ENCODE measurements at places on chromosomes 4 and X. TPM values are rescaled to one million over a fixed set of nuclear protein-coding genes. Genes with fewer than 3 reads are reported as not detected.
A peak's percentile ranks its signal among the peaks of the same experiment; 100 is the strongest.

DNA sequence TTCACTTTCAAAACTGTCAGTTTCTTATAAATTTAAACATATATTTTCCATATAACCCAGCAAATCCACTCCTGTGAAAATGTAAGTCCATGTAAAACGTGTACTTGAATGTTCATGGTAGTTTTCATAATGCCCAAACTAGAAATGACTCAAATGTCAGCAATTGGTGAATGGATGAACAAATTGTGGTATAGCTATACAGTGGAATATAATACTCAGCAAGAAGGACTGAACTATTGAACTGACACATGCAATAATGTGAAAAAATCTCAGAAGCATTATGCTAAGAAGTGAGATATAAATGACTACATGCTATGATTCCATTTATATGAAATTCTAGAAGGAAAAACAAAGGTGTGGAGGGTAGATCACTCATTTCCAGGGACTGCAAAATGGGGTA, 52.2 kb downstream of the USP53 start:
- no peak for DNase-seq

DNA sequence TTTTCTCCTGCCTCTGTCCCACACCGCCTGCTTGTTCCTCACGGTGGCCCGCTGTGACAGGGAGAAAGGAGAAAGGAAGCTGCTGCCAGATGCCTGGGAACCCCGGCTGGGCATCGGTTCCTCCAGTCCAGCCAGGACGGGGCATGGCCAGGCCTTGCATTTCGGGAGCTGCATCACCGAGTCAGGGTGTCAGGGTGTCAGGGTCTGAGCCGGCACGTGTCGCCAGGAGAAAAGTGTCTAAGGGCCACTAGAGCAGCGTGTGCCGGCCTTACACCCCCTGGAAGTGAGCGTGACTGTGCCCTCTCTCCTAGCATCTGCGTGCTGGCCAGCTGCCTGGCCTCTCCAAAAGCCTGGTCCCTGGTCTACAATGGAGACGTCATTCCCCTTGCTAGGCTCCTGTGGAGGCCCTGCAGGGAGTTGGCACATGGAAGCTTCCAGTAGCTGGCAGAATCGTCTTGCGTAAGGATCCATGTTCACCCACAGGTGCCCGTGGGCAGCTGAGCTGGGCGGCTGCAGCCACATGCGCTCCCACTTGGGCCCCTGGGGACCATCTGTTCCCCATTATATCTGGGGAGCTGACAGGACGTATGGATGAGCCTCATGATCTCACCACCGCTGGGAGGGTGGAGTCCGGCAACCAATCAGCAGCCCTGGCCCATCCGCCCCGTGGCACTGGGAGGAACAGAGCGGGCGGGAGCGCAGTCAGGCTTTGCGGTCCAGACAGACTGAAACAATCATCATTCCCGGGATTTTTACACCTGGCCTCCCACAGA, 39.9 kb upstream of the HMX1 start:
- peak; percentile 74 for DNase-seq

- no peak for DNase-seq
Measured at GRCh38 chr4:43607827-43608461, 715.4 kb downstream of the GRXCR1 start.

GRCh38 chr4:163772238-163772637, 277.7 kb downstream of the TMA16 start:
- DNase-seq: no peak

GRCh38 chrX:120287513-120288112, 23.6 kb downstream of the TMEM255A start:
- no peak for DNase-seq

- no peak for DNase-seq
Measured at GRCh38 chr4:51998837-51999236, 21.3 kb downstream of the LRRC66 start.

DNA sequence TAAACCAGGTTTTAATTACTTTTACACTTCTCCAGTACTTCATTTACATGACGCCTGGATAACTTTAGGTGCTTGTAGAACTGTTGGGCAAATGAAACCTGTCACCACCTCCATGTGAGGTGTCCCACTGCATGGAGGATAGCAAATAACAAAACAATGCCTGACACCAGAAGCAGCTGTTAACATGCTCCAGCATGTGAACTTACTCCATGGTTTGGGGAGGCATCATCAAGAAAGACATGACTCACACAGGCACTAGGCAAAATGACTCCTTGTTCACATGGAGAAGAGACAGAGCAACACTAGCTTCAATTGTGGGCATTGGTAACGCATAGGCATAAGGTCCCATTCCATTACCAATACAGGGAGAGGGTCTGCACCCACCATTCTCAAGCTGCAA, 198.1 kb upstream of the F9 start:
- DNase-seq: no peak

- DNase-seq: no peak
Measured at GRCh38 chrX:2696698-2697215, 5.7 kb downstream of the CD99 start.

- peak; percentile 59 for DNase-seq
Measured at GRCh38 chr4:7394681-7395451, 39.9 kb downstream of the PSAPL1 start.

GRCh38 chr4:80309294-80310004, 26.1 kb upstream of the CFAP299 start:
- no peak for DNase-seq

DNA sequence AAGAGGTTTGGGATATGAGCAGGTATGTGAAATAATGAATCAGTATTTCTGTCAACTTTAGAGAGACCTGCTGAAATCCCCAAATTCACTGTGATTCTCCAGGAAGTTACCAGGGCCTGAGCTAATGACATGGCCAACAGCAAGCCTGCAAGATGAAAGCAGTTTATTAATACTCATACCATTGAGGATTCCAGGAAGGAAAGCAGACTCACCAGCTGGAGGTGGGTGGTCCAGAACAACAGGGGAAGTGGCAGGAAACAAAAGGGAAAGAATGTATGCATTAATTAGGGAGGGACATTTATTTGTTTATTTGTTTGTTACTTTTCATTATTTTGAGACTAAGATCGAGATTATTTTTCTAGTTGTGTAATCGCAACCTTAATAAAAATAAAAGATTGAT, 196.6 kb upstream of the AGA start:
- no peak for DNase-seq

DNA sequence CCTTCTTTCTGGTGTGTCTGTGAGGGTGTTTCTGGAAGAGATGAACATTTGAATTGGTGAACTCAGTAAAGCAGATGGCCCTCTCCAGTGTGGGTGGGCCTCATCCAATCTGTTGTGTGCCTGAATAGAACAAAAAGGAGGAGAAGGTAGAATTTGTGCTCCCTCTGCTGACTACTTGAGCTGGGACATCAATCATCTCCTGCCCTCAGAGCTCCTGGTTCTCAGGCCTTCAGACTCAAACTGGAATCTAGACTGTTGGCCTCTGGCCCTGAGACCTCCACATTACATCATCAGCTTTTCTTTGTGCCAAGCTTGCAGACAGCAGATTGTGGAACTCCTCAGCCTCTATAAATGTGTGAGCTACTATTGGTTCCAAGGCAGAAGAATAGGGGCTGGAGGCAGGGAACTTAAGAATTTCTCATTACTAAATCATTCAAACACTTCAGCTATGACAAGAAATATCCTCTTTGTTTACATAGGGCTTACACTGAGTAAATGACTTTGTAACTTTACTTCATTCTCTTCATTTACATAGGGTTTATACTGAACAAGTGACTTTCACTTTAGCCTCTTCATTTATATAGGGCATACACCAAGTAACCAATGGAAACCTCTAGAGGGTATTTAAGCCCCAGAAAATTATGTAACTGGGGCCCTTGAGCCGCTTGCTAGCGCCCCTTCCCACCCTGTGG, 86.9 kb upstream of the NWD2 start:
- DNase-seq: no peak

DNA sequence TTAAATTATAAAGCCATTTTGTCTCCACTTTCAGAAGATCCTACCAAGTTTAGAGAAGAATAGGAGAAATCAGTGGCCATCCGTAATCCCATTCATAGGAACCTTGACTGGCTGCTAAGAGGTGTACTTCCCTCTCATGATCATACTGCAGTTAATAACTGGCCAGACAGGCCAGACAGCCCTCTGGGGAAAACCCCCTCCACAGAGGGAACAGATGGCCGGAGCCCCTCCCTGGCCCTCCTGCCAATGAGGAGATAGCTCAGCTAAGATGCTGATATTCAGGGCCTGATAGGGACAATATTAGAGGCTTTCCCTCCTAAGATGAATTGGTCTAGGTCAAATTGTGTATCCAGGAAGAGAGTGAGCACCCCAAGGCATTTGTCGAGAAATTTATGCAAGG, 200.0 kb upstream of the MAOA start:
- no peak for DNase-seq

- DNase-seq: no peak
Measured at GRCh38 chr4:164959896-164960295, 17.6 kb downstream of the TRIM61 start.

- DNase-seq: no peak
Measured at GRCh38 chr4:142353149-142353738, 492.9 kb downstream of the INPP4B start.

DNA sequence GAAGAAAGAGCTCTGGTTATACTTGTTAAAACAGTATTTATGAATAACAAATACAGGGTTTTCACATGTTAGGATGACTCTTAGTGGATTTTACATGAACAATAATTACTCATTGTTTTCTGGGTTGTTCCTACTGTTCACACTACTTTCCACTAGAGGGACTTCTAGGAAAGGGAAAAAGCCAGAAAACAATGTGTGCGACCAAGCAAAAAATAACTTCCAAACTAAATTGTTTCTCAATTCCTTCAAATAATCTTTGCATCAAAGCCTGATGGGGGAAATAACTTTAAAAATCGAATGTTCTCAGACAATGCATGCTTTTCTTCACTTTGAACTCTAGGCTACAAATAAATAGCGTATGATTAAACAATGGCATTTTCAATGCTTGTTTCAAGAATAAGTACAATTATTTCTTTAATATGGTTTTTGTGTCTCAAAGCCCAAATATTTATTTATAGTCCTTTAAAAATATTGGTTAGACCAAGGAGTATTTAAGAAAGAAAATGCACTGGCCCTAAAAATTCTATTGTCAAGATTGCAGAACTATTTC, 72.1 kb upstream of the ETNPPL start:
- no peak for DNase-seq

- DNase-seq: no peak
Measured at GRCh38 chrX:71171110-71171801, 26.6 kb downstream of the NLGN3 start.

DNA sequence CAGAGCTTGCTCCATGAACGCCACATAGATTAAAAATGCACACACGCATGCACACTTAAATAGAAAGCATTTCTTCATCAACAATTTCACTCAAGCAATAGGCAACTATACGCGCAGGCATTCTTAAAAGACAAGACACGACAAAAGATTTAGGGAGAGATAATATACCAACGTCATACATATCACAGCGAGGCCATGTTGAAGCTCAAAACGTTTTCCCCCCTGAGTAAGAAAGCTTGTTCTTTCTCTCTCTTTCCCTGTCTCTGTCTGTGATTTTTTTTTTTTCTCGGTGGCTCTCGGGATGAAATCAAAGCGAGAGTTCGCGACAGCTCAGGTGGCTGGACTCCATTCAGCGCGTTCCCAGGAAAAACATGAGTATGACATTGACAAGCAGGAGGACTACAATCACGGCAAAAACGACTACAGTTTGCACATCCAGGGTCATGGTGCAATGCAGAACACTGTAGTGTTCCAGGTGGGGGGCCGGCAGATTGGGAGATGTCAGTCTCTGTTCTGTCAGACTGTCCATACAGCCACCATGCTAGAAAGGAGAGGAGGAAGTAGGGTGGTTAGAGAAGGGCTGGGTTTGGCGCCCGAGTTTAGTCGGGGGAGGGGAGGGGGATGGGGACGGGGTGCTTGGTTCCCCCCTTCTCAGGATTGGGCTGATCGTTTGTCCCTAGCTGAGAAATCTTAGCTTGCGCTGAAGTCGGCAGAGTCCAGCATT, 30.7 kb downstream of the ARHGEF9 start:
- DNase-seq: no peak

DNA sequence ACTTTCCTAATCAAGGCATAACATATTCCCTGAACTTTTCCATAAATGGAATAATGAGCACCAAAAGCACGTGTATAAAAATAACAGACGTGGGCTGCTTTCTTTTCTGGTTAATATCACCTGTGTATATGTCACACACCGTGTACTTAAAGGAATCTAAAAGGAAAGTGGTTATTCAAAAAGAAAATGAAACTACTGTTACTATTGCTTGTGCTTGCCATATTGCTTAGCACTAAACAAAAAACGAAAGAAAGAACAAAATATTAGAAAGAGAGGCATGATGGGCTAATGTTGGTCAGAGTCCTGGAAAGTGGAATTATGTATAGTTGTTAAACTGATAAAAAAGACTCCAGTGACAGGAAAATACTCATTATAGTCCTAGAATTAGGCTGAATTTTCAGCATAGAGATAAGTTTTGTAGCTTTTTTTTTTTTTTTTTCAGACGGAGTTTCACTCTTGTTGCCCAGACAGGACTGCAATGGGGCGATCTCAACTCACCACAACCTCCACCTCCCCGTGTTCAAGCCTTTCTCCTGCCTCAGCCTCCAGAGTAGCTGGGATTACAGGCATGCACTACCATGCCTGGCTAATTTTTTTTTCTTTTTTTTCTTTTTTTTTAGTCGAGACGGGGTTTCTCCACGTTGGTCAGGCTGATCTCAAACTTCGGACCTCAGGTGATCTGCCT, 123.2 kb downstream of the PABPC4L start:
- DNase-seq: no peak

- DNase-seq: no peak
Measured at GRCh38 chrX:77450996-77451395, 3.8 kb downstream of the FGF16 start.

DNA sequence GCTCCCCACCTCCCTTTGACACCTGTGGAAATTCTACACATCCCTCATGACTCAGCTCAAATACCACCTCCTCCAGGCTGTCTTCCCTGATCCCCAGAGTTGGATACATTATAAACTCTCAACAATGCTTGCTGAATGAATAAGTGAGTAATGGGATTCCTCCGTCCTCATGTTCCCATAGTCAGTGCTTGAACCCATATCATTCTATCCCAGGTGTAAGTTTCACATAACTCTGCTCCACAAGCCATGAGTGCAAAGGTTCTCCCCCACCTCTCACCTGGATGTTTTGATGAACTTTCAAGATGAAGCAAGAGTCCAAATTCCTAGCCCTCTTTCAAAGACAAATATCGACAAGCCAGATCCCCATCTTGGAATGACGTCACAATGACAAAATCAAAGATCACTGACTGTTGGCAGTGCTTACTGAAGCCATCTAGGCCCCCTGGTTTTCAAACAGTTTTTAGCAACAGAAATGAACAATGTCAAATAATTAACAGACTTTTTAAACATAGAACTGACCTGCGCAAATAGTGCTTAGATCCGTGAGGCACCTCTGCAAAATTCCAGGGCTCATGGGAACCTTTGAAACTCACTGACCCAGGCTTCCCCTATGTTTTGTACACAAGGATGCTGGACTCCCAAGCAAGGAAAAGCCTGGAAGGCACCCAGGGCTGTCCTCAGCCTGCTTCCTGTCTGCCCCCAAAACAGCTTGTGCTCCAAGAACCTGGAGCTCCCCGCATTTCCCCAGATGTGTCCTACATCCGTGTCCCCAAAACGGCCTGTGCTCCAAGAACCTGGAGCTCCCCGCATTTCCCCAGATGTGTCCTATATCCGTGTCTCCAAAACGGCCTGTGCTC, 4.0 kb downstream of the SLC2A9 start:
- DNase-seq: no peak

Gene MCF2
- 0.65 TPM for total RNA-seq

Gene CORIN
- 3.4 TPM for total RNA-seq

Gene MAGEB17
- total RNA-seq: 0.30 TPM

Gene BEND2
- total RNA-seq: 0.24 TPM

Gene XAGE2
- total RNA-seq: not detected
